ENCODE measurements at places on chromosomes 13 and 19.
A peak's percentile ranks its signal among the peaks of the same experiment; 100 is the strongest.

DNA sequence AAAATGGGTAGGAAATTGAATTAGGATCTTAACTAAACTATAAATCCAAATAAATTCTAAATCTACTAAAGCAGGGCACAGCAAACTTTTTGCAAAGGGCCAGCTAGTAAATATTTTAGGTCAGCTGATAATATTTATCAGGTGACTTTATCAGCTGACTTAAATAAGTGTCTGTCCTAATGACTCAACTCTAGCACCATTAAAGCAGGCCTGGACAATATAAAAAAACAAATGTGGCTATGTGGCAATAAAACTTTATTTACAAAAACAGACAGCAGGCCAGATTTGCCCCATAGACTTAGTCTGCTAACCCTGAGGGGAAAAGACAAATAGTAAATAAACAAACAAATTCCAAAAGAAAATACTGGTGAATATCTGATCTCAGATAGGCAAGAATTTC lies 27.7 kb upstream of the DOCK9 start:
- no peak for DNase-seq

DNA sequence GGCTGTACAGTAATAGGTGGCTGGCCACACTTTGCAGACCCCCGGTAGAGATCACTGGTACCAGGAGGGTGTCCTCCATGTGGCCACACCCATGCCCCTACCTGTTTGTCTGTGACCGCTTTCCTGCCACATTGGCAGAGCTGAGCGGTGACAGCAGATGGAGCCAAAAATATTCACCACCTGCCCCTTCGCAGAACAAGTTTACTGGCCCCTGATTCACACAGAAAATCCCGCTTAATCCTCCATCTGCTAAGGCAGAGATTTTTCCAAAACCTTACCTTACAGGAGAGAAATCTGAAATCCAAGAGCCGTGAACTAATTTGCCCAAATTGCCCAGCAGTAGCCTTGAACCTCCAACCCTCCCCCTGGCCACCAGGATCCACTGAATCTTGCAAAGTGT lies 52.1 kb downstream of the MYO9B start:
- DNase-seq = peak; percentile 21

- DNase-seq = no peak
Measured at GRCh38 chr19:30385666-30386065, 13.5 kb downstream of the ZNF536 start.

DNA sequence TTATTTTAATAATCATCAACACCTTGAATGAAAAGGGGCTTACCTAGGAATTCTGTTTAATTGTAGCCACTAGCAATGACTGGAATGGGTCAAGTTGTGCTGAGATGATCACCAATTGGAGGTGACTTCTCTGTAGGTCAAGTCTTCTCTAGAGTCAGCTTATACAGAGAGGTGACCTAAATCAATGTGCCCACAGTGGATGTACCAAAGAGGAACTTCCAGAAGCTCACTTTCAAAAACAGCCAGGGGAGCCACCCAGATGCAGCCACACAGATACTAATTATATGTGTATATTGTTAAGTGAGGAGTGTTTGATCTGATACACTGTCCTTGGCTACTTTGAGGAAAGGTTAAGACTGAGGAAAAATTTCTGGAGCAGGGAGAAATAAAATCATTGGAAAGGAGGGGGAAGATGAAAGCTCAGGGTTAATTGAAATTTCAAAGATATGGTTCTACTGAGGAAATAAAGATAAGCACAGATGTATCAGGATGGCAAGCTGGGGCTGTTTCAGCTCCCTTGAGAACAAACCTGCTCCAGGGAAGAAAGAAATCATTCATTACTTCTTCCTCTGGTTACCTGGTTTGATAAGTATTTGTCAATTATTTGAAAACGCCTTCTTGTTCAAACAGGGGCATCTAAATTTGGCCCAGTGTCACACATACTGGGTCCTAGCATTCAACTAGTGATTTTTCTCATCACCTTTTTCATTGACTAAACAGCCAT lies 5.1 kb downstream of the GPR183 start:
- DNase-seq = no peak

DNA sequence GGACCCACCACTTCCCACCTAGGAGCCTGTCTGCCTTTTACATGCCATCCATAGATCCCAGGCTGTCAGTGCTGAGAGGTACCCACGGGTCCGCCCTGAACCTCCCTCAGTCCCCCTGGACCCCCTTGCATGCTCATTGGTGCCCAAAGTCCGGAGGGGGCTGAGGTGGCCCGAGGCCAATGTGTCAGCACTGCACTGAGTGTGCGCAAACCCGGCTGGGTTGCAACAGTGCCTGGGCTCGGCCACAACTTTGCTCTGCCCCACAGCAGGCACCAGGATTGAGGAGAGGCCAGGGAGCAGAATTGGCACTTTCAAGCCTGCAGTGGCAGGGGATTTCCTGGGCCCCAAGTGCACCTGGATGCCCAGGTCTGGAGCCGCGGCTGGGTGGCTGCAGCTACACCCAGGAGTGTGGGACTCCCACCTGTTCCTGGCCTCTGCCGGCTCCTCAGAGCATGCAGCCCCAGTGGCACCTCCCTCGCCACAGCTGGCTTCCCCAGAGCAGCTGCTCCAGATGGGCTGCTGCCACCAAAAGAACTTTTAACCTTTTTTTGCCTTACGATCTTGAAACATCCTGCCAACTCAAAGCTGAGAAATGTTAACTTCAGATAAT lies 837.0 kb downstream of the SLITRK6 start:
- peak; percentile 6 for DNase-seq

- no peak for DNase-seq
Measured at GRCh38 chr13:24131749-24132148, 28.8 kb upstream of the SPATA13 start.

GRCh38 chr19:51386882-51387520 lies 773 bp downstream of the LIM2 start:
- DNase-seq = no peak

- no peak for DNase-seq
Measured at GRCh38 chr13:38490657-38491056, 141.0 kb downstream of the UFM1 start.

DNA sequence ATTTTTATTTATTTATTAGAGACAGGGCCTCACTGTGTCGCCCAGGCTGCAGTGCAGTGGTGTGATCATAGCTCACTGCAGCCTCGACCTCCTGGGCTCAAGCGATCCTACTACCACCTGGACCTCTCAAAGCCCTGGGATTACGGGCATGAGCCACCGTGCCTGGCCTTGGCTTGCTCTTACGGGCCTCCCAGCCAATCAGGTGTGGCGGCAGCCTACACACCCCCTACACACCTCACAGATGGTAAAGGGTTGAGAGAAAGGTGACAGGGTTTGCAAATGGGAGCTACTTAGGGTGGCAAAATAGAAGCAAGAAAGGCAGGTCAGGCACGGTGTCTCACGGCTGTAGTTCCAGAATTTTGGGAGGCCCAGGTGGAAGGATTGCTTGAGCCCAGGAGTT lies 1.0 kb upstream of the ZBTB32 start:
- DNase-seq = no peak

DNA sequence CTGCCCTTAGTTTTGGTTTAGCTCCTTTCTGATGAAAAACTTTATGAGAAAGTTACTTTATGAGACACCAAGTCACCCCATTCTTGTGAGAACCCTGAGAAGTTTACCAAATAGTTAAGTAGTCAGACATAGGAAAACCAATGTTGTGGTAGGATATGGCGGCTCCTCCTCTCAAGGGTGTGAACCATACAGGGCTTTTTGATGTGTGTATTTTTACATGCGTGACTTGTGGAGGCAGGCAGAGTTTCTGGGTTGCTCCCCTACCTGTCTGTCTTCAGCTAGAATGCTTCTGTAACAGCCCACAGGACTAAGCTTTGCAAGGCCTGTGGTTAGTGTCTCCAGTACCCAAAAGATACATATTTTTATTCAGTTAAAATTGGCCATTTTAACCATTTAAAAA lies 18.3 kb downstream of the UBAC2 start:
- no peak for DNase-seq

Measured in tongue (tissue), 3 donors.